ENCODE measurements at places on chromosomes 16 and 17. TPM values are rescaled to one million over a fixed set of nuclear protein-coding genes. Genes with fewer than 3 reads are reported as not detected.
A peak's percentile ranks its signal among the peaks of the same experiment; 100 is the strongest.

NEUROD2 gene
- polyA plus RNA-seq: 0.08 TPM

CDH11 gene
- 270 TPM for polyA plus RNA-seq

DNA sequence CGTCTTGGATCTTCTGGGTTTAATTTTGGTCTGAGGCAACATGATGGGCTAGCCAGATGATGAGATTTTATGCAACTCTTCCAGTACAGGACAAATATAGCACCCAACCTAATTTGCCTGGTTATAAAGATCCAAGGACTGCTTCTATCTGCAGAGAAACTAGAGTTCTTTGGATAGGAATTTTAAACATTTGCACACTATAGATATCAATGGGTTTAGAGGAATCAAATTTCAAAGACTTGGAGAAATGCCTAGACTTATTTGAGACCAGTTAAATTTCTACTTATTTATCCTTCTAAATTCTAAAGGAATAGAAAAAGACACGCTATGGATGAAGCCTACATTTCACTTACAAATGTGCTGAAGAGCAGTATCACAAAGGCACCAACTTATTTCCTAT is 12.6 kb downstream of the PMFBP1 start:
- DNase-seq: peak; percentile 15

DNA sequence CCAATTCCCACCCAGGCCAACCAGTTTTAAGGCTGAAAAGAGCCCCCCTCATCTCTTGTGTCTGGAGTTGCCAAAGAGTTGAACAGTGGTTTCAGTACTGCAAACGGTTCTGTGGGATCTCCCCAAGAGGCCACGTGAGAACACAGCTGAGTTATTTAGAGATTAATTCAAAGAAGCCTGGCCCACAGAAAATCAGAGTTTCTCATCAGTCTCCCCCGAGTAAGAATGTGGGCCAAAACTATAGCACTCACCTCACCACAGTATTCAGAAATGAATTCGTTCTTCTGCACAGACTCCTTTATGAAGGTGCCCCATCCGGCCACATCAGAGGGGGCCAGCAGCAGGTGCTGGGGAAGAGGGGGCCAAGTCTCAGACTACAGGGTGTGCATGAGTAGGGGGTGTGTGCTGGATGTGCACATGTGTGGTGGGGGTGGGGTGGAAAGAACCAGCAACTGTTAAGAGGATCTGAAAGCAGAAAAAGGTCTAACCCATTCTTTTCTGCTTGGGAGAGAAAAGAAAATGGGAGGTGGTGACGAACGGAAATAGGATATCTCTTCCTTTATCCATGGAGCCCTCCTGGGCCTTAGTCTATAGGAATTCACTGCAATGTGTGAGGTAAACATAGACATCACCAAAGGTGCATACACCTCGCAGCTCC is 22.6 kb downstream of the CNTNAP1 start:
- no peak for DNase-seq

- no peak for DNase-seq
Measured at GRCh38 chr17:50946891-50947781, 81.0 kb upstream of the TOB1 start.

- no peak for DNase-seq
Measured at GRCh38 chr16:88369447-88370008, 13.2 kb upstream of the ZNF469 start.

HS3ST2 gene
- polyA plus RNA-seq: not detected

TVP23C gene
- polyA plus RNA-seq: 25.6 TPM

GRCh38 chr17:81127526-81128177 is 37.7 kb upstream of the PVALEF start:
- no peak for DNase-seq

DNA sequence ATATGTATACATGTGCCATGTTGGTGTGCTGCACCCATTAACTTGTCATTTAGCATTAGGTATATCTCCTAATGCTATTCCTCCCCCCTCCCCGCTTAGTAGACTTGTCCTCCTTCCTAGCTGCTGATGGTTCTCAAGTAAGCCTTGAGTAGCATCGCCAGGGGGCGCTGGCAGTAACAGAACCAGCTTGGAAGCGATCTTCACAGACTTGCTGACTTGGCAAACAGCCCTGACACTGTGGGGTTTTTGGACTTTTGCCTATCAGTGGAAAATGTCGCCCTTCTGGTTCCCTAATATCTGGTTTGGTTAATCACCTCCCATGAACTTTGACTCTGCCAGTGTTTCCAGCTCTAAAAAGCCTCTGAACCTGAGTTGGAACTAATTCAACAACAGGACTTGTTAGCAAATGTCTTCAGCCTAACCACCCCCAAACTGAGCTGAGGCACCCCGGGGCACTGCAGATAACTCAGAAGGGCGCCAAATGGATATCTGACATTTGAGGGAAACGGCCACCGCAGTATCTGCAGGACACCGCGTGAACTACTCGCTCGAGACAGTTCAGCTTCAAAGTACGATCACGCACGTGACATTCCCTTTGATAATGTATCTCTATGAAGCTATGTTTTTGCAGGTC is 15.4 kb upstream of the SPATA32 start:
- DNase-seq: peak; percentile 83

DNA sequence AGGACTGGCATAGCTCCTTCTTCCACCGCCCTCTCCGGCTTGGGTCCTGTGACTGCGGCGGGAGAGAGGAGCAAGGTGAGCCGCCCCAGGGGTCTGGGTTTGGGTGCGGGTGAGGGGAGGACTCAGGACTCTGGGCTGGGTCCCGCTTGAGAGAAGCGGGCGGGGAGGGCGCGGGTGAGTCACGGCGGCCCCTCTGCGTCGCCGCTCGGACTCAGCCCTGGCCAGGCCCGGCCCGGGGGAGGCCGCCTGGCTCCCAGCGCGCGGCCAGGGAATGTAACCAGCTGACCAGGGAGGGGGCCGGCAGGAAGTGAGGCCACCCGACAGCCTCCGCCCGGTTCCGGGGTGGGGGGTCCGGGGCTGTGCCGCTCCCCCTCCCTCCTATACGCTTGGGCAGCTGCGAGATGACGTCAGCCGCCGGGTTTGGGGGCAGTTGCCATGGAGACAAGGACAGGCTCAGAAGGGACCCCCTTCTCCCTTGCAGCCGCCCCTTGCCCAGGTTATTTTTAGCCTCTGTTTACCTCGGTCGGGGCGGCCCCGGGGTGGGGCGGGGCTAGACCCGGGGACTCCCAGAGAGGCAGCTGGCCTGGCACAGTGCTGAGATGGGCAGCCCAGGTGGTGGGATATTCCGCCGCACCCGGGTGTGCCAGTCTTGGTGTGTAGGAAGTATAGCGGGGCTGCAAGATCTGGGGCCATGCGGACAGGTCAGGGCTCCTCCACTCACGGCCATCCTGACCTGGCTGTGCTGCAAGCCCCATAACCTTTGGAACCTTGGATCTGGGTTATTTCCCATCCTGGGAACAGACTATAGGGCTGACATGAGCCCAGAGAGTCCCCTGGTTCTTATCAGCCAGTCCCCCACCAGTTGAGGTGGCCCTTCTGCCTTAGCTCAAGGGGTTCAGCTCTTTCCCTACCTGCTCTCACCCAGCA is 1.6 kb downstream of the RIPOR1 start:
- peak; percentile 59 for DNase-seq

- peak; percentile 52 for DNase-seq
Measured at GRCh38 chr16:17467923-17468540, 2.7 kb downstream of the XYLT1 start.

HES7 gene
- polyA plus RNA-seq: 0.22 TPM

GRCh38 chr17:54172096-54172984 is 349.6 kb downstream of the KIF2B start:
- peak; percentile 13 for DNase-seq

Data from right lung (tissue), 10 donors.